ENCODE measurements at places on chromosomes 12 and 14. TPM values are rescaled to one million over a fixed set of nuclear protein-coding genes. Genes with fewer than 3 reads are reported as not detected.

The GPR137C gene
- 3.8 TPM for total RNA-seq

DNA sequence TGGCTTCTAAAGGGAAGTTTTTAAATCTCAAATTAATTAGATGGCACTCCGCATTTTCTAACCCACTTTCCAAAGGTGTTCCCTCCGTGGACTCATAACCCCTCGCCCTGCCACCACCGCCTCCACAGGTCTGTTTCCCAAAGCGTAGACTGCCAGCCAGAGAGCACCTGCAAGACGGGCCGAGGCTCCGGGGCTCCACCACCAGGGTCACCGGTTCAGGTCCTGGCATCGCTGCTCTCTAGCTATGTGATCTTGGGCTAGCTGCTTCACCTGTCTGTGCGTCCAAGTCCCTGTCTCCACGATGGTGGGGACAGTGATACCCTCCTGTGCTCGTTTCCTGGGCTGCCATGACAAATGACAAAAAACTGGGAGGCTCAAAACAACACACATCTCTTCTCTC is 11.5 kb downstream of the RIMBP2 start:
- no peaks in the 10 kb centered on the region for H3K27me3 ChIP-seq
- no peak overlapping the region for H3K27ac ChIP-seq
- no peak overlapping the region for H3K4me3 ChIP-seq
- H3K4me1 ChIP-seq = no peaks in the 10 kb centered on the region
- DNase-seq = no peak

The LTBP2 gene
- 264 TPM for total RNA-seq

DNA sequence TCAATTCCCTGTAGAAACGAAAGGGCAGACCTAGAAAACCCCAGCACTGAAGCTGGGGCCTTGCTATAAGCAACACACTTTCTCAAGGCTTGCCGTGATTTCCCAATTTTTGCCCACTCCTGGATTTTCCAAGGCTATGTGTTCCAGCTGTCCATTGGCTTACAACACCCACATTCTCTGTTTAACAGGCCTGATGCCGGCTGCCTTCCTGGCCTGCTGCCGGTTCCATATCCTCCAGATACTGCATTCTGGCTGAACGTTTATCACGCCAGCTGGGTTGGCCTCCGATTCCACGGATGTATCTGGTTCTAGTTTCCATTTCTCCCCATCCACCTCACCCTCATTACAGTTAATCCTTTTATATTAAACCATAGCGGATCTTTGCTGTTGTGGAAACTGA is 2.0 kb upstream of the PCNX1 start:
- no peaks in the 10 kb centered on the region for H3K27me3 ChIP-seq
- H3K36me3 ChIP-seq = no peaks in the 10 kb centered on the region
- peaks cover 28% of the 10 kb centered on the region for H3K4me1 ChIP-seq
- DNase-seq = peak; percentile 89
- no peak overlapping the region for H3K4me3 ChIP-seq

DNA sequence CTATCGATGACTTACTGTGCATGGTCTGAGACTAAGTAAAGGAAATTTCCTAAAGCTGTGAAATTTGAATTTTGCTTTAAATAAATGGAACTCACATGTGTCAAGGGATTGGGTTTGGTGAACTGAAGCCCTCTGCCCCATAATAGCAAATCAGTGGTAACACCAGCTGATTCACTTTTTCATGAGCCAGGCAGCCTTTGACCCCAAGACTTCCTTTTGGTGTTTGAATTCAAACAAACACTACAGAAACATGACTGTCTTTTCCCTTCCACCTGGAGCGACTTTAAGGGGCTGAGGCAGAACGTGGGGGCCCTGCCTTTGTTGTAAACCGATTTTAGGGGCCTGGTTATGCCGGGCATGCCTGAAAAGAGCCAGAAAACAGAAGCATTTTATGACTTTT is 28.8 kb downstream of the KCTD10 start:
- peaks cover 14% of the 10 kb centered on the region for H3K4me1 ChIP-seq
- no peak overlapping the region for H3K27ac ChIP-seq
- H3K36me3 ChIP-seq = peaks cover 27% of the 10 kb centered on the region
- H3K4me3 ChIP-seq = no peak overlapping the region

DNA sequence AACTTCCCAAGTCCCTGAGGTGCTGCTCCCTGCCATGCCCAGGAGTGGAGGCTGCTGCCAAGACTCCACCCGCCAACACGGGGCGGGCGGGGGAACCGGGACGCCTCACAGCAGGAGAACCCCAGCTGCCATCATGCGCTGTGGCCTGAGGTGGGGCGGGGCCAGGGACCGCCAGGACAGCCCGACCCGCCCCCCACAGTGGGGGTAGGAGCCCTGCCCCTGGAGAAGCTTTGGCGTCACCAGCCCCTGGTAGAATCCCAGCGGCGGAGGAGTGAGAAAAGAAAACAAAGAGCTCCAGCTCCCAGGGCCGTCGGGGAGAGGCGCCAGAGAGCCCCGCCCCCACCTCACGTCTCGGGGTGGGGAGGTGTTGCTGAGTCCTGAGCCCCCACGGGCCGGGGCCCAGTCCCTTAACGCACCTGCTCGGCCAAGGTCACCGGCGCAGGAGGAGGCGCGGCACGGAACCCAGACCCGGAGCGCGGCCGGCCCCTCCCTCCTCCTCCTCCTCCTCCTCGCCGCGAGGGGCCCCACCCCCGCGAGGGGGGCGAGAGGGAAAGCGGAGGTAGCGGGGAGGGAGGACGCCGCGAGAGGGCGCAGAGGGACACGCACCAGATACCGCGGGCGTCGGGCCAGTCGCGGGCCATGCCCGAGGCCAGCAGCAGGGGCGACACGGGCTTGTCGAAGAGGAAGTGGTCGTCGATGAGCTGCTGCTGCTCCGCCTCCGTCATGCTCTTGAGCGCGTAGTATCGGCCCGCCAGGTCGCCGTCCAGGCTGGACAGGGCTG is 1.8 kb downstream of the CKB start:
- H3K4me3 ChIP-seq = no peak overlapping the region
- peak; percentile 49 for DNase-seq
- H3K27ac ChIP-seq = no peak overlapping the region
- H3K4me1 ChIP-seq = peaks cover 14% of the 10 kb centered on the region
- no peaks in the 10 kb centered on the region for H3K36me3 ChIP-seq

All from endothelial cell of umbilical vein (primary cell).